ENCODE measurements at places on chromosomes 13 and 19. TPM values are rescaled to one million over a fixed set of nuclear protein-coding genes. Genes with fewer than 3 reads are reported as not detected.

The POGLUT2 gene
- 7.7 TPM for total RNA-seq

The PDCD5 gene
- 30.3 TPM for total RNA-seq

The ZIC2 gene
- total RNA-seq = not detected

The NKPD1 gene
- not detected for total RNA-seq

The ZNF358 gene
- 29.9 TPM for total RNA-seq

DNA sequence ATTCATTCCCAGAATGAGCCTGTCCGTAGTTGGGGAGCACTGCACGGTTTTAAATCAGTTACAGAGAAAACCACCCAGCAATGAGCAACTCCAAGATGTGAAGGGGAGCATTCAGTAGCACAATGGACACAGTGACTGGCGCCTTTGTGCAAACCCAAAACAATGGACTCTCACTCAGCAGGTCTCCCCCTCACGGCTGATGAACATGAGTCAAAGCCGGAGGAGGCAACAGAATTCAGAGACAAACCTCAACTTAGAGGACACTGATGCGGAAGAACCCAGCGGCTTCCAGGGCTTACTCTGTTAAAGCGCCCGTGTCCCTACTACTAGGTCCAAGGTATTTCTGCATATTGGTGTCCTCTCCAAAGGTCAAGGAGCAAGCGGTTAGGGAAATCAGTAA lies 17.7 kb downstream of the PLEKHF1 start:
- no peak for DNase-seq

GRCh38 chr19:33771384-33772101 lies 25.1 kb upstream of the KCTD15 start:
- peak; percentile 79 for DNase-seq

DNA sequence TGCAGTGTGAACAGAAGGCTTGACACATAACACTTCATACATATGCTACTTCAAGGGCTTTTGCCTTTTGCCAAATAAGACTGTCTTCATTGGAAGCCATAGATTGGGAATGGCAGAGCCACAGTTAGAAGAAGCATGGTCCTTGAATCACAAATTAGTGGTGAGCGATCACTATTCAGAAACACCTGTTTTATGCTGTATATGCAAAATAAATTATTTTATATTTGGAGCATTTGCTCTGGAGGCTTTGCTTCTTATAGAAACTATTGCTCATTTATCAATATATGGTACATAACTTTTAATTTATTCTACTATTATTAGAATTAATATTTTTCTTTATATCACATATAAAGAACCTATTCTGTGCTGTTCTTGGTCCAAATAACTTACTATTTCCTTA lies 270.4 kb upstream of the SPRY2 start:
- no peak for DNase-seq

DNA sequence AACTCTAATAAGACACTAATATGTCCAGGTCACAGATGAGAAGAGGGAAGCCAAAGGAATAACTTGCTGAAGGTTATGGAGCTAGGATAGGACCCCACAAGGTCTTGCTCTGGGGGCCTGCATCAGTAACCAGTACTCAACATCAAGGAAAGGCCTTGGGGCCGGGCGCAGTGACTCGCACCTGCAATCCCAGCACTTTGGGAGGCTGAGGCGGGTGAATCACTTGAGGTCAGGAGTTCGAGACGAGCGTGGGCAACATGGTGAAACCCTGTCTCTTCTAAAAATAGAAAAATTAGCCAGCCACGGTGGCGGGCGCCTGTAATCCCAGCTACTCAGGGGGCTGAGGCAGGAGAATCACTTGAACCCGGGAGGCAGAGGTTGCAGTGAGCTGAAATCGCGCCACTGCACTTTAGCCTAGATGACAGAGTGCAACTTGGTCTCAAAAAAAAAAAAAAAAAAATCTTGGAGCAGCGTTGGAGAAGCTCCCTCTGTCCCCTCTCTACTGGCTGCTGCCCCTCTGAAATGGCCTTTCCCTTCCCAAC lies 1.8 kb downstream of the LONP1 start:
- DNase-seq = no peak

- no peak for DNase-seq
Observed at GRCh38 chr13:36174923-36175322, 39.4 kb downstream of the SOHLH2 start.

DNA sequence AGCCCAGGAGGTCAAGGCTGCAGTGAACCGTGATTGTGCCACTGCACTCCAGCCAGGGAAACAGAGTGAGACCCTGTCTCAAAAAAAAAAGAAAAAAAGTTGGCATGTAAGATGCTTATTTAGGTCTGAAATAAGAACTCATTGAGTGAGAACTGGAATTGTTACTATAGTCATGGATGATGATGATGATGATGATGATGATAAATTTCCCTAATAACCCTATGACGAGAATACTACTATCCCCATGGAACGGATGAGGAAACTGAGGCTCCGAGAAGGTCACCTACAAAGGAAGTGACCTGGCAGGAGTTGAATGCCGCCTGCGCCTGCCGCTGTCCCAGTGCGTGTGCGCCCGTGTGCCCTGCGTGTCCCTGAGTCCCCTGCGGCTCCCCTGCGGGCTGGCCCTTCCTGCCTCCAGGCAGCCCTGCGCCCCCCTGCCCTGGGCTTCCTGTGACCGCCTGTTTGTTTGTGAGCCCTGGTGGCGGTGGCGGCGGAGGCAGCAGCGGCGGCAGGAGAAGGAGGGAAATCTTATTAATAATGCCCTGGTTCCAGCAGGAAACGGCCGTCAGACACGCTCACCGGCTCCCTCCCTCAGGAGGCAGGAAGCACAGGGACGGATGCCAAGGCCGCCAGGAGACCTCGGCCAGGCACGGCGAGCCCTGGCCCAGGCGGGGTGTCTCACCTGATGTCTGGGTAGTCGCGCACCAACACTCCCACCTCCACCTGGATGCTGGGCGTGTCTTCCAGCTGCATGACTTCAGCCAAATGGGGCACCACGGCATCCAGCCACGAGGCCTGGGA lies 29.6 kb downstream of the EXOC3L2 start:
- DNase-seq = no peak

DNA sequence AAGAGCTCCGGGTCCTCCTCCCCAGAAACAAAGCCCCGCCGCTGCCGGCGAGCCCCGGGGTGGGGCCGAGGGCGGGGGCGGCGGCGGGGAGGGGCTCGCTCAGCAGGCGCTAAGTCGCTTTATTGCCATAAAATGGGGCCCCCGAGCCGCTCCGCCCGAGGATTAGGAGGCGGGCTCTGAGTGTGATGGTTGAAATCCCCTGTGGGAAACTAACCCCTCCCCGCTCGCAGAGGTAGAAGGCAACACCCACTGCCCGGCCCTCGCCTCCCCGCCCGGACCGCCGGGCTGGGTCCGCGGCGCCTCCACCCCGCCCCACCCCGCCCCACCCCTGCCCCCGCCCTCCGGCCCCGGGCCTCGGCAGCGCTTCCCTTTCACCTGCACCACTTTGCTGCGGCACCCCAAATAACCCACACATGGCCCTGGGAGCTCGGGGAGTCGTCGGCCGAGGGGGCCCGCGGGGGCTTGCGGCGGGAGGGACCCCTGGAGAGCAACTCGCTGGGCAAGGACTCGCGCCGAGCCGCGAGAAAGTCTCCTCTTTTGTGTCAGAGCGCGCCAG lies at the start of gene KLF12:
Gene KLF12 (minus strand): TSS at position 184 of the 556 bp plus-strand sequence.
- peak; percentile 85 for DNase-seq

DNA sequence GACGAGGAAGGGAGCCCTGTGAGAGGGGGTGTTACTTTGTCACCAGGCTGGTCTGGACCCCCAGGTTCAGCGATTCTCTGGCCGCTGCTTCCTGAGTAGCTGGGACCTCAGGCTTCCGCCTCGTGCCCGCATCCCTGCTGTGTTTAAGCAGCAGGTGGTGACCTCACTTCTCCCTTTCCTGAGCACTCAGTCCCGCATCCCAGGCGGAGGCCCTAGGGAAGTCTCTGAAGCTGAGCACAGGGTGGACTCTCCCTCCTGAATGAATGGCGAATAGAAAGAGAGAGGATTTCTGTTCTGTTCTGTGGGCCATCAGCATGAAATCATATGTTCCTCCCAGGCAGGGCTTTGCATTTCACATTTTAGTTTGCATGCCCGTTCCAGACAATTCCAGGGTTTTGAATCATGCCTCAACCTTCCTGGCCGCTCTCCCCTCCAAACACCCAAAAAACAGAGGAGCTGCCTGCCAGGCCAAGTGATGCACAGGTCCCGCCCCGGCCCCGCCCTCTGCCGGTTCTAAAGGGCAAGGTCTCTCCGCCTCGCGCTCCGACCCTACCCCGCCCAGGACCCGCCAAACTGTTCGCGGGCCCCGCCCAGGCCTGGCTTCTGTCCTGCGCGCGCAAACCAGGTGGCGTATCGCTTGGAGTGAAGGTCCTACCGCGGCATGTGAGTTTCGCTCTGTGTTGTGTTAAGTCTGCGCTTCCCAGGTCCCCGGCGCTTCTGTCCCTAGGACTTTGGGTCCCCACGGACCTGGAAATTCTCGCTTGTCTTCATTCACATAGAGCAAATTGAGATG lies 35.1 kb upstream of the ZNF808 start:
- no peak for DNase-seq

- DNase-seq = no peak
Observed at GRCh38 chr13:68727165-68727564, 1380.5 kb upstream of the ATXN8OS start.

DNA sequence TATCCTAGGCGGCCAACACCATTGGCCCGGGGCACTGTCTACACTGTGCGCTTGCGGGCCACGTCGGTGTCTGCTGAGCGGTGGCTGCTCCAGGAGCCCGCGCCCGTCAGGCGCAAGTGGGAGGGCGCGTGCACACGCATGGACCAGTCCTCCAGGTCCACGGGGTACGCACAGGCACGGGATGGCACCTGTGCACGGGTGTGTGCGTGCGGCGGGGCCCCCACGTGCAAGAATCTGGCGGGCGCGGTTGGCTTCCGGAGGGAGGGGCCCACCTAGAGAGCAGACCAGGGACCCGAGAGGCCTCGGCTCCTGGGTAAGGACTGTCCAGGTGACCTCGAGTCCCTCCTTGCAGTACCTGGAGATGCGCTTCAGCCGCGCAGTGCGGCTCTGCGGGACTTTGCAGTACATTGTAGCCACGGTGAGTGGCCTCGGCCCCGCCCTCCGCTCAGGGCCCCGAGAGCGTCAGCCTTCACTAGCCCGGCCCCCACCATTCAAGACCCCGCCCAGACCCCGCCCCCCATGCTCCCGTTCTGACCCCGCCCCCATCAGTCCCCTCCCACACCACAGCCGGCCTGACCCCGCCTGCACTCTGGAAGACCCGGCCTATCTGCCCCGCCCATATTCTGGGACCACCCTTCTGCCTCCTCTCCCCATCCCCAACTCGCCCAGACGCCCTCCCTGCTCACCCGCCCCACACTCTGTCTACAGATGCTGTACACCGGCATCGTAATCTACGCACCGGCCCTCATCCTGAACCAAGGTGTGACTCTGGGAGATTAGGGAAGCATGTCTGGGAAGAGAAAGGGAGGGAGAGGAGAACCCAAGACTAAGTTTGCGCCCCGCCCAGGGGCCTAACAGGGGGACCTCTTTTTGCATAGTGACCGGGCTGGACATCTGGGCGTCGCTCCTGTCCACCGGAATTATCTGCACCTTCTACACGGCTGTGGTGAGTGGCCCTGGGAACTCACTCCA lies 2.3 kb downstream of the SLC5A5 start:
- no peak for DNase-seq

GRCh38 chr19:4576016-4576933 lies 16.8 kb upstream of the SEMA6B start:
- peak; percentile 78 for DNase-seq

DNA sequence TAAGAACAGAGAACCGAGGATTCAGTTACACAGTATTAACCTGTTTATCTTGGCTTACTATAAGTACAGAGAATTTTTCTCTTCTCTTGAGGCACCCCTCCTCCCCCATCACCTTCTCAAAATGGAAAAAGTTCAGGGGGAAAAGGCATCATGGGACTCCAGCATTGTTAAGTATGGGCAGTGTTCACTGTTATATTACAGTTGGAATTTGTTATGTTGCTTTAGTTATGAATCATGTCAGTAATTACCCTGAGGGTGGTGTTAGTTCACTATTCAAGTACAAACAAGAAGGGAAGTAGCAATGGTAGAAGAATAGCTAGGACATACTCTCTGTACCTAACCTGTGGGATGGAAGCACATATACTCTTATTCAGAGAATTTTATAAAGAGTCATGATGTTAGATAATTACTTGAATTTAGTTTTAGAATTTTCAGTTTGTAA lies 12.0 kb downstream of the LPAR6 start:
- no peak for DNase-seq

DNA sequence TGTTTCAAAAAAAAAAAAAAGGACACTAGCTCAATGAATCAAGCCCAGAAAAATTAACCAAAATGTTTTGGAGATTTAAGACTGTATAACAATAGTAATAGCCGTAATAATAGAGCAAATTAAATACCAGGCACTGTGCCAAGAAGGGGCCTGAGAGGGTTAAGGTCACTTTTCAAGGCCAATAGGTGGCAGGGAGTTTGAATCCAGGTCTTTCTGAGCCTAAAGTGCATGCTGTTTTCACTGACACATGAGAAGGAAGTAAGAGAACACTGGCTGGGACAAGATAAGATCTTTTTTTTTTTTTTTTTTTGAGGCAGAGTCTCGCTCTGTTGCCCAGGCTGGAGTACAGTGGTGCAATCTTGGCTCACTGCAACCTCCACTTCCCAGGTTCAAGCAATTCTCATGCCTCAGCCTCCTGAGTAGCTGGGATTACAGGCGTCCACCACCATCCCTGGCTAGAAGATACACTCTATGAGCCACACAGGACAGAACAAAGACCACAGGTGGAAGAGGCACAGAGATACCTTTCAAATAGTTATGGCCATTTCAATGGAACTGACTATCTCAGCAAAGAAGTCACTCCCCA lies 7.7 kb downstream of the FFAR2 start:
- DNase-seq = no peak

DNA sequence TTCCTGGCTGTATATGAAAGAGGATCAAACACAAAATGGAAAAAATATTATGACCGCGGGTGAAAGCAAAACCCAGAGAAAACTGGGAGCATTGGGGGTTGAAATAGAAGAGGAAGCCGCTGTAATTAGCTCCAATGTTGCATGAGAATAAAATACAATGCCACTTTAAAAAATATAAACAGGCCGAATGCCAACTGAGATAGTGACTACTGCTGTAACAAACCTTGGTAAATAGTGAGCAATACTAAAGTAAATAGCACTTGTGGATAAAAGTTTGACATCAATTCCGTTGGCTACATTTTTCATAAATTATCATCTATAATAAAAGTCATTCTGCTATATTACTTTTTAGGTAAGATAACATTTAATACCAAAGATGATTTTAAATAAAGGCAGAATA lies 395.8 kb upstream of the MIR17HG start:
- no peak for DNase-seq

DNA sequence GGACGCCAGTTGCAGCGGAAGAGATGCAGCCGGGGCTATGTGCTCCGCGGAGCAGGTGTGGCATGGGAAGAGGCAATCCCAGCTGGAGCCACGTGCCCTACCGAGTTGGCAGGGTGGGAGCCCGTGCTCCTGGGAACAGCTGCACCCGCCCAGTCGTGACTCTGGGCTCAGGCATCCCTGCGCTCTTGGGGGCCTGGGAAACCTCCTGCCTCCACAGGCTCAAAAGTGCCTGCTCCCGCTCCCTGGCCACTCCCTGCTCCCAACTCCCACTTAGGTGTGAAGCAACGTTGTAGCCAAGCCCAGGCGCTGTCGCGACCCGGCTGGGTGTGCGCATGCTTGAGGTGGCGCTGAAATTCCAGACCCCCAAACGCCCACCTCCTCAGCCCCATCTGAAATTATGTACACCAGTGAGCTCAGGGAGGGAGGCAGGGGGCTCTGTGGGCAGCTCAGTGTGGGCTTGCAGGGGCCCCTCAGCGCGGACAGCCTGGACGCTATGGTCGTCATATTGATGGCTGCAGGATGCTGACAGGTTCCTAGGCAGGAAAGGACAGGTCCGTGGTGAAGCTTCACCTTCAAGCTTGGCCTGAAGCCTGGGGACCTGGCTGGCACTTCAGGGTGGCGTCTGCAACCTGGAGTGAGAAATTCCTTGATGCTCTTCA lies 429.9 kb downstream of the SLITRK1 start:
- DNase-seq = peak; percentile 51

- peak; percentile 87 for DNase-seq
Observed at GRCh38 chr19:17260842-17261325, 3.7 kb downstream of the USHBP1 start.

All from right lobe of liver (tissue), 6 donors.